ENCODE measurements at places on chromosomes 5 and 9.
A peak's percentile ranks its signal among the peaks of the same experiment; 100 is the strongest.

GRCh38 chr5:122753500-122753899 lies 21.4 kb upstream of the SNX2 start:
- DNase-seq, result no peak

- peak; percentile 80 for DNase-seq
Measured at GRCh38 chr9:107389617-107390071, 99.9 kb downstream of the KLF4 start.

DNA sequence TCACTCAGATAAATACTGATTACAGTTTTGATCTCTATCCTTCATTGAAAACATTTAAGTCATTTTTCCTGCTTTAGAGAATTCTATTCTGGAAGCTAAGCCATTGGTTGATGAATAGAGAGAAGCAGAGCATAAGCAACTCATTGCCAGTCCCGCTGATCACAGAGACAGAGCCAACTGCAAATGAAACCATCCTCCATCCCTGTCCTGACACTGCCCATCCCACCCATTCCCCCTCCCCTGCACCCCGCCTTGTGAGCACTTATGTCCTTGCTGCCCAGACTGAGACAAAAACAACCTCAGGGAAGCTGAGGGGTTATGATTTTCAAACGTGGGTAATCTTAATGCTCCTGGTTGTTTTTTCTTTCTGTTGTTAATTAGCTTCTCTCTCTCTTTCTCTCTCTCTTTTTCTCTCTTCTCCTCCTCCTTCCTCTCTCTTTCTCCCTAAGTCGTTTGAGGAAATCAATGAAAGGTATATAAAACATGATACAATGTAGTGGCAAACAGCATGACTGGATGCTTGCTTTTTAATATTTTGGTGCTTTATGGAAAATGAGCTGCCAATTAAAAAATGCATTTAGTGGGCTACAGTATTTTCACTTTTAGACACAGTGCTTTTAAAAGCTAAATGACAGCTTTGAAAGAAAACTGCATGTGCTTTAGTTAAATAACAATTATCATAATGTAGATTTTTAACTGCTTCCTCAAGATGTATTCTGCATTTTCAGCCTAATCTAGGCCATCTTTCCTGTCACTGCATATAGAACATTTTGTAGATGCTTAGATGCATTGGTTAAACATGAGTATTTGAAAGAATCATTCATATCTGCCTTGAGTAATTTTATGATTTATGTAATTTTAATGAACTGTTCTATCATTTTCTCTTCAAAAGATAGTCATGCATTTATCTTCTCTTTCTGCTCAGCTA lies 57.3 kb downstream of the CMYA5 start:
- no peak for DNase-seq

DNA sequence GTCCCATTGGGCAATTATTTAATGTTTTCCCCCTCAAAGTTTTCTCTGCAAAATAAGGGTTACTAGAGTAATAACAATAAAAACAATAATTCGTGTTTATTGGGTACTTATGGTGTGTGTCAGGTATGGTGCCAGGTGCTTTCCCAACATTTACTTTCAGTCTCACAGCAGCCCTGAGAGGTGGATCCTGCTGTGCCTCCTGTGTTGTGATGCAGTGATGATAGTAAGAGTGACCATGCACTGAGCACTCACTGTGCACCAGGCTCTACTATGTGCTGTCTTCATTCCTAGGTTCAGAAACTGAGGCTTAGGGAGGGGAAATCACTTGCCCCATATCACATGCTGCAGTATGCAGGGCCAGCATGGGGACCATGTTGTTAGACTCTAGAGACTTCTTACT lies 15.5 kb downstream of the OTULINL start:
- no peak for DNase-seq

DNA sequence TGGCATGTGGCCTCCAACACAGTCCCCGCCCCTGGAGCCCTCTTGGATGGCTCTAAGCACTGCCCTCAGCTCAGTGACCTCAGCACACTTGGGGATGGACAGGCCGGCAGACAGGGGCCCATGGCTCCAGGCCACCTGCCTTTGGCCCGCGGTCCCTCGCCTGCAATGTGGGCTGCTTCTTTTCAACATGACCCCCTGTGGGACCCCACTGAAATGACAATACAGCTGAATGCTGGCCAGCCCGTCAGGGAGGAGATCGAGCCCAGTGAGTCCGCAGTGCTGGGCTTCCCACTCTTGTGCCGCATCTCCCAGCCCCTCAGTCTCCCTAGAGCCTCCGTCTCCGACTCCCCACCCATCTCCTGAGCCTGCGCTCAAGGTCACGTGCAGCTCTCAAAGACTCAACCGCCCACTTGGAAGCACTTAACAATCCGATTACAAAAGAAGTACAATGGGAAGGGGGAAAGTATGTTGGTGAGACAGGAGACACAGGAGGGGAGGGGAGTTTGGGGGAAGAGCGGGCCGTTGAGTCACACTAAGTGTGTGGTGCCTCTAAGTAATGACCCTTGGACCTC lies 238.9 kb downstream of the HSPA4 start:
- no peak for DNase-seq

GRCh38 chr9:135504262-135505243 lies 4.1 kb downstream of the MRPS2 start:
- peak; percentile 25 for DNase-seq

DNA sequence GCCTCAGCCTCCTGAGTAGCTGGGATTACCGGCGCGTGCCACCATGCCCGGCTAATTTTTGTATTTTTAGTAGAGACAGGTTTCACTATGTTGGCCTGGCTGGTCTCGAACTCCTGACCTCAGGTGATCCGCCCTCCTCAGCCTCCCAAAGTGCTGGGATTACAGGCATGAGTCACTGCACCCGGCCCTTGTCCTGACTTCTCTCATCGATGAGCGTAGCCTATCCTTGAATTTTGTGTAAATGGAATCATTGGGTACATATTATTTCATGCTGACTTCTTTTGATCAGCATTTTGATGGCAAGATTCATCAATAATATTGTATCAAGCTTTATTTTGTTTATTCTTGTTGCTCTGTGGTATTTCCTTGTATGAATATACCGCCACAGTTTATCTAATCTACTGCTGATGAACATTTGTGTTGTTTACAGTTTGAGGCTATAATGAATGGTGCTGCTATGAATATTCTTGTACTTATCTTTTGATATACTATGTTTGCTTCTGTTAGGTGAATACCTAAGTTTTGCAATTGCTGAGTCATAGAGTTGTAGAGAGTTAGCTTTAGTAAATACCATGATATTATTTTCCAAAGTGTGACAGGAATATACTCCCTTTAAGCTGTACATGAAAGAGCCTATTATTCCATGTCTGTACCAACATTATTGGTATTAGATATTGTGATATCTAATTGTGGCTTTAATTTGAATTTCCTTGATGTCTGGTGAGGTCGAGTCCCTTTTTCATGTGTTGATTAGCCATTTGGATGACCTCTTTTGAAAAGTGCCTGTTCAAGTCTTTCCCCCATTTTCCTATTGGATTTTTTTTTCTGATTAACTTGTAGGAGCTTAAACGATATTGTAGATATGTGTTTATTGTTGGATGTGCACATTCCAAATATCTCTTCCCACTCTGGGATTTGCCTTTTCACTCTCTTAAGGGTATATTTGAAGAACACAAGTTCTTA lies 107.5 kb downstream of the RGS3 start:
- DNase-seq, result no peak

DNA sequence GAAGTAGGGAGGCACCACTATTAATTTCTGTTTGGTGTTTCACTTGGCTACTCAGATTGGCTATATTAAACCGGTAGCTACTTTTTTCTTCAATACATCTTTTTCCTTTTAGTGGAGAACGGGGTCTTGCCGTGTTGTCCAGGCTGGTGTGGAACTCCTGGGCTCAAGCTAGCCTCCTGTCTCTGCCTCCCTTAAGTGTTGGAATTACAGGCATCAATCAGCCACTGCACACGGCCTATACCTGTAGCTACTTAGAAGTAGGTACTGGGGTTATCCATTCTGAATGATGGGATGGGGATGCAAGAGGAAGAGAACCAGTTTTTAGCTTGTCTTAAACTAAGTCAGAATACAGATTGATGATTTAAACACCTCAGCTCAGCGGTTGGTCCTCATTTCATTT lies 1.7 kb downstream of the UBE2D2 start:
- DNase-seq, result no peak

GRCh38 chr5:36619012-36619635 lies 12.7 kb downstream of the SLC1A3 start:
- DNase-seq, result no peak

GRCh38 chr5:11104651-11105112 lies 343.6 kb upstream of the DAP start:
- DNase-seq, result no peak

- no peak for DNase-seq
Measured at GRCh38 chr5:56471707-56472106, 238.6 kb upstream of the ANKRD55 start.

- DNase-seq, result no peak
Measured at GRCh38 chr5:30505014-30505886, 688.2 kb upstream of the CDH6 start.

GRCh38 chr9:6413365-6414246 lies 607 bp downstream of the UHRF2 start:
- DNase-seq, result no peak

DNA sequence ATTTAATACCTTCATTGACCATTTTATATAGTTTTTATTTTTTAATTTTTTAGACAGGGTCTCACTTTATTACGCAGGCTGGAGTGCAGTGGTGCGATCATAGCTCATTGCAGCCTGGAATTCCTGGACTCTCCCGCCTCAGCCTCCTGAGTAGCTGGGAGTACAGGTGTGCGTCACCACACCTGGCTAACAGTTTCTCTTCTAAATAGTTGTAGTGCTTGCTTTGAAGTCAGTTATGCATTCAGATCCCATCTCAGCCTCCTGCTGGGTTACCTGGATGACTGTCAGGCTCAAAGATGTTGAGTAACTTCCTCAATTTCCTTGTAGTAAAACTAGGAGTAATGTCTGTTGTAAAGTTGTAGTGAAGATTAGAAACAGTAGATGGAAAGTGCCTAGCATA lies 21.4 kb downstream of the SNX18 start:
- no peak for DNase-seq

GRCh38 chr5:21125238-21125983 lies 1137.4 kb upstream of the CDH18 start:
- no peak for DNase-seq

DNA sequence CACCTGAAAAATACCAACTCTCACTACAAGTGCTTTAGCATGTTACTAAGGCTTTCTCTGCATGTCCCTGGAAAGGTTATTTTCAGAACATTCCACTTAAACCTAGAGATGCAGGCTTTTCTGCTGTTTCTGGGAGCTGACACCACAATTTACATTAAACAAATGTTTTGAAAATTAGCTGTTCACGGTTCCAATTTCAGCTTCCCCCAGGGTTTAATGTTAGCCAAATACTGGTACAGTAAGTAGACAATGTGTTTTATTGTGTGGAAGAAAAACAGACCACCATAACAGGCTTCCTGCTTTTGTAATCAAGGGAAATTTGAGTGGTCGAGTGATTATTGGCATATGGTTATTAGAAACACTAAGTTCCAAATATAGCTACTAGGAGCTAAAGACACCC lies 32.0 kb downstream of the MACROH2A1 start:
- DNase-seq, result no peak

DNA sequence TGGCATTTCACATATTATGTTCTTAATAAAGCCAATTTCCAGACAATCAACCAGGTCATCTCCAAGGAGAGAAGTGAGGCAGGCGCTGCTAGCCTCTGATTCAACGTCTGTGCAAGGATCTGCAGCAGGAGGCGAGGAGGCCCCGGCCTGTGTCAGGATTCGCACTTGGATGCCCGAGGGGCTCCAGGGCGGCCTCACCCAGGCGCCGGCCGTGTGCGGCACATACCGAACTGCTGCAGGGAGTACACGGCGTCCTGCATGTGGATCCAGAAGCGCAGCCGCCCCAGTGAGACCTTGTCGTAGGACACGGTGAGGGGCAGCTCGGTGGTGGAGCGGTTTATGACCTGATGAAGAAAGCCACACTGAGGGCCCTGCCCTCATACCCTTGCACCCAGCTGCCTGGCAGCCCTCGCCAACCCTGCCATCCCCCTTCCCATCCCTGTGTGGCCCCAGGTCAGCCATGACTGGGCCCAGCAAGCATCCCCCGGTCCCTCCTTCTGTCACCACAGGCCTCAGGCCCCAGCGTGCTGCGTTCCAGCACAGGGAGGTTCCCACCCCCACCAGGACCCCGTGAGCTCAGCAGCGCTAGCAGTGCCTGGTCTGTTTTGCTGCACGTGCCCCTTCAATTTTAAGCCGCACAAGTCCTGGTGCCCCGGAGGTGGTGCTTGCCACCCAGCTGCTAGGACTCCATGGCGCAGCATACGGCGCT lies 9.9 kb downstream of the CLPTM1L start:
- DNase-seq, result no peak

DNA sequence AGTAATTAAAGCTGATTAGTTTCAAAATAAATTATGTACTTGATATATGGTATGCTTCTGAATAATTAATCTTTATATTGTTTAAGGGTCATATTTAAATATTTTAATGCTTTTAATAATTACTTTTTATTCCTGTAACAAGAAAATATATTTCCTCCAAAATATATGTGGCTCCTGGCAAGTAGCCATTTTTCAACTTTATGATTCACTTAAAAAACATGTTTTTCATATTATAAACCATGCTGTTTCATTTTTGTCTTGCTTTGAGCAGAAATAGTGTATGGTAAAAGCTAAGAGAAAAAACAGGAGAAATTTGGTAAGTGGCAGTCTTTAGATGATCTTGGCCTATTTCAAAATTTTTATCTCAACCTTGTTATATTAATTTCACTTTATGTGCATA lies 14.6 kb downstream of the SPATA9 start:
- no peak for DNase-seq

- DNase-seq, result no peak
Measured at GRCh38 chr9:86669422-86669821, 277.9 kb downstream of the GAS1 start.

GRCh38 chr9:89891221-89891590 lies 286.4 kb downstream of the GADD45G start:
- DNase-seq, result no peak

- DNase-seq, result no peak
Measured at GRCh38 chr5:51465165-51465564, 81.9 kb downstream of the ISL1 start.

DNA sequence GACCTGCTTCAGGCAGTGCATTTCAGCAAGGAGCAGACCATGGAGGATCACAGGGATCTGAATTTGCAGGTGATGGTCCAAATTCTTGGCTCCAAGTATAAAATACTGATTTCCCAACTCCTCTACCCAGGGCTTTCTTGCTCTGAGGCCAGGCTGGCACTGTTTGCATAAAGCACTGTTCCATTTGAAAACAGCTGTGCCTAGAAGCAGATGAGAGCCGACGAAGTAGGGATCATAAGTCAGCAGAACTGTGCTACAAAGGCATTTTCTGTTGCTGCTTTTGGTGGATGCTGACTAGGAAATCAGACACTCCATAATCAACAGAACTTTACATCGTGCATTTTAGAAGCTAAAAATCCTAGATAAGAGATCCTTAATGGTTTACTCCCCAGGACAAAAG lies 126.4 kb downstream of the MAT2B start:
- DNase-seq, result no peak

- DNase-seq, result no peak
Measured at GRCh38 chr5:37090781-37091180, 158.4 kb downstream of the CPLANE1 start.

- peak; percentile 56 for DNase-seq
Measured at GRCh38 chr5:74640450-74640953, at the start of gene ENC1. TSS of gene ENC1 (minus strand) at chr5:74640728. CDS start at chr5:74636485, 4,243 bp downstream.

- no peak for DNase-seq
Measured at GRCh38 chr5:64980176-64980575, 211.4 kb downstream of the CWC27 start.

- no peak for DNase-seq
Measured at GRCh38 chr5:2563046-2563445, 188.4 kb downstream of the IRX2 start.

Data from LNCaP clone FGC (cell line).